ENCODE measurements at places on chromosomes 2 and 18.
A peak's percentile ranks its signal among the peaks of the same experiment; 100 is the strongest.

GRCh38 chr2:19542796-19543662 lies 184.6 kb upstream of the OSR1 start:
- no peak for DNase-seq

GRCh38 chr18:13265008-13265910 lies 46.7 kb downstream of the LDLRAD4 start:
- no peak for DNase-seq

GRCh38 chr2:70983506-70984227 lies 5.2 kb downstream of the ANKRD53 start:
- DNase-seq = no peak

- no peak for DNase-seq
These were observed 413.3 kb downstream of the TSN start for GRCh38 chr2:122168799-122169198.

DNA sequence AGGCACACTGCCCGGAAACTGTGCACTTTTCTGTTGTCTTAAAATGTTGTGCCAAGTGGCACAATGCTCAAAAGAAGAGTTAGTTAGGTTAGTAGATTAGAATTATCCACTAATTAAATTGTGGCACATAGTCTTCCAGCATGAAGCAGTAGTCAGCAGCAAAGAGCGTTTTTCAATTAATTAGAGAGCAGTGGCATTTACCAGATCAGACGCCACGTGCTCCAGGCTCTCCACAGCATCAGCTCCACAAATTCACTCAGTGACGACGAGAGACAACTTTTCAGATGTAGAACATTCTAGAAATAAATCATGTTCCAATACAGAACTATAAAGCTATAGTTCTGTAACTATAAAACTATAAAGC lies 16.4 kb upstream of the RTTN start:
- DNase-seq = no peak

DNA sequence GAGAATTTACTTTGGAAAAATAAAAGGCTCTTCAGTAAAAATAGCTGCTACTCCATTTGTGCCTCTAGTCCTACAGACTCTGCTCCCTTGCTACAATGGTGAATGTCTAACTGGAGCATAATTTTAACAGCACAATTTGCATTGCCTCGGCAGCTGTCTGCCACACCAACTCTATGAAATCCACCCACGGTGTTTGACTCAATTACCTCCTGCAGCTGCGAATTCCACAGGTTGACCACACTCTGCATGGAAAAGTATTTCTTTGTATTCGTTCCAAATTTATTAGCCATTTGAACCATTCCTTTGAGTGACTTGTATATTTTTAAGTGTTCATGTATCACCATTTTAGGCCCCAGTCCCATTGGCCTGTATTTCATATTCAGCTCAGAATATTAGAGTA lies 182.1 kb upstream of the CCDC68 start:
- peak; percentile 77 for DNase-seq

DNA sequence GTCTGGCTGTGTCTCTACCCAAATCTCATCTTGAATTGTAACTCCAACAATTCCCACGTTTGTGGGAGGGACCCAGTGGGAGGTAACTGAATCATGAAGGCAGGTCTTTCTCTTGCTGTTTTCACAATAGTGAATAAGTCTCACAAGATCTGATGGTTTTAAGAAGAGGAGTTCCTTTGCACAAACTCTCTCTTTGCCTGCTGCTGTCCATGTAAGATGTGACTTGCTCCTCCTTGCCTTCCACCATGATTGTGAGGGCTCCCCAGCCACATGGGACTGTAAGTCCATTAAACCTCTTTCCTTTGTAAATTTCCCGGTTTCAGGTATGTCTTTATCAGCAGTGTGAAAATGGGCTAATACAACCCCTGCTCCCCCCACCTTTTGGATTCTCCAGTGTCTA lies 23.8 kb downstream of the VWA3B start:
- no peak for DNase-seq

DNA sequence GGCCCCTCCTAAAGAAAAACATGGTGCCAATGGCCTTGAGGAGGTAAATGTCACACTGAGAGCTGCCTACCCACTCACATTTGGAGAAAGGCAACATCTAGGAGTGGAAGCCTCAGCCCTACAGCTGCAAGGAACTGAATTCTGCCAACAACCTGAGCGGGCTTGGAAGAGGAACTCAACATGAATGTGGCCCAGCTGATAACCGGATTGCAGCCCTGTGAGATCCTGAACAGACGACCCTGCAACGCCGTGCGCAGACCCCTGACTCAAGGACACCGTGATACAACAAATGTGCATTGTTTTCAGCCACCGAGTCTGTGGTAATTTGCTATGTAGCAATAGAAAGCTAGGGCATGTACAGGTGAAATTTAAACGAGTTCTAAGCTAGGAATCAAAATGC lies 99.4 kb downstream of the MYOM1 start:
- no peak for DNase-seq

DNA sequence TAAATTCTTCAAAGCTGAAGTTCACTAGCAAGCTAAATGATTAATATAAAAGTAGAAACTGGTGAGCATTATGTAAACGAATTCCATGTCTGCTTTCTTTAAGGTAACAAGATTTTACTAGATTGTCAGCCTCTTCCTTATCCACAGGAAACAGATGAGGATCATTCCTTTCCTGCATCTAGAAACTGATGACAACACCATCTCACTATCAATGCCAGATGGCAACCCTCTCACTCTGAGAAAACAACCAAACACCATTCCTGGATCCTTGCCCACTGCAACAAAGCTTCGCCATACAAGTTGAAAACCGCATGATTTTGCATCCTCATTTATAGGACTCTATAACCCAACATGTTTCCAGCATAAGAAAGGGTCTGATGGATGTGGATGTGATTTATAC lies 122.9 kb downstream of the ZNF521 start:
- DNase-seq = peak; percentile 78

DNA sequence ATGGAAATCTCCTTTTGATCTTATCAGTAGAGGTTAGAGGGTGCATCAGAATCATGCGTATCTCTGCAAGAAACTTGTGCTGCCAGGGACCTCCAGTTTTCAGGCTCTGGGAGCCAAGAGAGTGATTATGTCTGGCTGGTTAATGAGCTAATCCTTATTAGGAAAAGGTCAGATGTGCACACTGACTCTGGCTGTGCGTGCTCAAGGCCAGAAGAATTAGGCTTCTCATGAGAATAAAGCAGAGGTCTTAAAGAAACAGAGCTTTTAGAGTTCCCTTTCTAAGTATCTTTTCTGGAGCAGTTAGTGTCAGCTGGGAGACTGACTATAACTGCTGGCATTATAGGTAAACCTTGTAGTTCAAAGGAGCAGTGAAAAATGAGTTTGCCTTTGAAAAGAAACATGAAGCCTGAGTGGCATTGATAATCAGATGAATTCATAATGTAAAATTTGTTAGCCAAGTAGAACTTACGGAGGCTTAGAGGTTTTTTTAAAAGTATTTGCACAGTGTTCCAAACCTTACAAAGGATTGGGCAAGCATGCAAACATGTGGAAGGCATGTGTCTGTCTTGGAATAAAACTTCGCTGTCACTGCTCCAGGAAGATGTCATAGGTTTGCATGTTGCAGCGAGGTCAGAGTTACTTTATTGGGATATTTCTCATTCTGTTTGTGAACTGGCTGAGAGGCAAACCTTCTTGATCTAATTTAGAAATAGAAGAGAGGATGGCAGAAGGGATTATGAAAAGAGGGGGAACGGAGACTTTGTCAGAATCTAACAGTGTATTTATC lies 151.7 kb downstream of the ARHGAP28 start:
- no peak for DNase-seq

DNA sequence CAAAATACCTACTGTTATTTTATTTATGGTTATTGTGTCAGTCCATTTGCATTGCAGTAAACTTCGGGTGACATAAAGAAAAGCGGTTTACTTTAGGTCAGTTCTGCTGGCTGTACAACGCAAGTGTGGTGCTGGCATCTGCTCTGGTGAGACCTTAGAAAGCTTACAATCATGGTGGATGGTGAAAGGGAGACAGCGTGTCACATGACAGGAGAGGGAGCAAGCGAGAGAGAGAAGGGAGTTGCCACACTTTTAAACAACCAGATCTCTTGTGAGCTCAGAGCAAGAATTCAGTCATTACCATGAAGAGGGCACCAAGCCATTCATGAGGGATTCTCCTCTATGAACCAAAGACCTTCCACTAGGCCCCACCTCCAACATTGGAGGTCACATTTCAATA lies 2.0 kb upstream of the FAM171B start:
- no peak for DNase-seq

GRCh38 chr2:131023758-131024157 lies 69.5 kb downstream of the FAM168B start:
- DNase-seq = no peak

- no peak for DNase-seq
These were observed 62.6 kb downstream of the METTL4 start for GRCh38 chr18:2508678-2509077.

GRCh38 chr18:7520200-7520785 lies 46.8 kb upstream of the PTPRM start:
- DNase-seq = no peak

DNA sequence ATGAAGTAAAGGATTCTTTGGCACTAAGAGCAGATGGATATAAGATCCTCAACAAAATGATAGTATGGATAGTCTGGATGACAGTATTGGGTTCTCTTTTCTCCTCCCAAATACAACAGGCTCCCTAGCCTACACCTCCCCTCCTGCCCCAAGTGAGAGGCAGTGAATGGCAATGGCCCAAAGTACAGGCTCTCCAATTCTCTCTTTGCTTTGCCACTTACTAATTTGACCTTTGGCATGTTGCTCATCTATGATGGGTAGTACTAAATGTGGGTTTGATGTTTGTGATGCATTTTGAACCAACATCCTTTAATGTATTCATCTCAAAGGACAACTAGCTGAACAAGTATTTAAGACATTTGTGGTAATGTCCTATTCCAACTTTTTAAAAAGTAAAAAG lies 65.9 kb downstream of the EIF5B start:
- DNase-seq = no peak

Measured in astrocyte of the hippocampus (primary cell).